RPMI7951 (cell line): ENCODE measurements at places on chromosomes 5 and 9. TPM values are rescaled to one million over a fixed set of nuclear protein-coding genes. Genes with fewer than 3 reads are reported as not detected.

DNA sequence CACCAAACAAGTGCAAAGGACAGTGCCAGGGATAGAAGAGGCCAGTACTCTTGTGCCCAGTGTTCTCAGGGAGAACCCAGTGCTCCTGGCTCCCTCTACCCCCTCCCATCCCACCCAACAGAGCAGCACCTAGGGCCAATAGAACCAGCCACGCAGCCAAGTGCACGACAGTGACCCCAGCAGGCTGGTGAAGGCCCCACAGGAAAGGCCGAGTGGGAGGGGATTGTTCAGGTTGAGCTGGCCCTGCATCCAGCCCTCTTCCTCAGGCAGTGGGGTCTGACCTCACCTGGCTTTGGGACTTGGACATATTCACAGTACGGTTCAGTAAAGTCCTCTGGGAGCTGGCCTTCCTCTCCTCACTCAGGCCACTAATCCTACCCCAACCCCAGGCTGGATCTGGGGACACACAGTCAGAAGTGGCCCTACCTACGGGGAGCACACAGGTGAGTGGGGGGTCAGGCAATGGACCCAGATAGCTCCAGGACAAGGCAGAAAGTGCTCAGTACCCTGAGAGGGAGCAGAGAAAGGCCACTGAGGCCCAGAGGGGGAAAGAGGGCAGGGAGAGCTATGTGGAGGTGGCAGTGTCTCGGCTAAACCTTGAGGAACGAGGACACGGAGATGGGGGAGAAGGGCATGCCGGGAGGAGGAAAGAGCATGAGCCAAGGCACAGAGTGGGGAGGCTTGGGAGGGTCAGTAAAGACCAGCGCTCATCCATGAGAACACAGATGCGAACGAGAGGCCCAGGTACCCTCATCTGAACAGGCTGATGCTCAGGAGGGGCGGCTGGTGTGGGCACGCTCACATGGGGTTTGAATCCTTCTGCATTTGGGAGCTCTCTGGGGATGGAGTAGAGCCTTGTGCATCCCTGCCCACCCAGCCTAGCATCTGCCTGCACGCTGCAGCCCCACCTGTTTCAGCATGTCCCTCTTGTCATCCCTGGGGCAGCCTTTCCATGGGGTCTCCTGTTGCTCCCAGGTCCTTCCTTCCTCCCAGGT lies 25.6 kb downstream of the POLR1E start:
- DNase-seq = no peak

- no peak for DNase-seq
Measured at GRCh38 chr9:100436571-100436970, 9.6 kb downstream of the MSANTD3 start.

GRCh38 chr5:140632366-140633020 lies 482 bp downstream of the CD14 start:
- peak; percentile 5 for DNase-seq

DNA sequence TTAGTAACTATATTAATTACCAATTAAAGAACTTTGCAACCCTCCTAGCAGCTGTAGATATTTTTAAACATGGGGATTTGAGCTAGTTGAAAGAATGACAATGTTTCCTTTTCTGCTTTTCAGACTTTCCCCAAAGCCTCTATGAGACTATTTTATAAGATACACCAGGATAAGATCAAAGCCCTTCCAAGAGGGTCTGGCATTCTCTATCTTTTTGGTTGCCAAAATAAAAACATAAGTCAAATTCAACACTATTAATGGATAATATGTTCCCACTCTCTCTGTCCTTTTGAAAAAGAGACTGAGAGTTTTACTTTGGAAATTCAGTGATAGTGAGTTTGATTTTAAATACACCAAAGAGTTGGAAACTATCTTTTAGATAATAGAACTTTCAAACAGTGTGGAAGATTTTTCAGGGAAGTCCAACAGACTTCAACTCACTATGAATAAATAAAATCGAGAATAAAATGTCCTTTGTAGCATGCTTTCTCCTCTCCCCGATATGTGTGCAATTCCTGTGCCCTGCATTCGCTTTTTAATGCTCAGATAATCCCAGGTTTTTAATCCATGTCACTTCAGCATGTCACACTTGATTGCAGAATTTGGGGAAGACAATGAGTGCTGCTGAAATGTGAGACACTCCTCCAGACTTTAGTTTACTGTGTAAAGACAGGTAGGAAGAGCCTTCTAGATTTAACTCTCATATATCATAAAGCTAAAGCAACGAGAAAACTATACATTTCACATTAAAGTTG lies 1095.7 kb upstream of the DMAC1 start:
- no peak for DNase-seq

- DNase-seq = no peak
Measured at GRCh38 chr5:1257841-1258240, 32.7 kb downstream of the SLC6A18 start.

- DNase-seq = no peak
Measured at GRCh38 chr9:13439685-13440476, 160.4 kb upstream of the MPDZ start.

DNA sequence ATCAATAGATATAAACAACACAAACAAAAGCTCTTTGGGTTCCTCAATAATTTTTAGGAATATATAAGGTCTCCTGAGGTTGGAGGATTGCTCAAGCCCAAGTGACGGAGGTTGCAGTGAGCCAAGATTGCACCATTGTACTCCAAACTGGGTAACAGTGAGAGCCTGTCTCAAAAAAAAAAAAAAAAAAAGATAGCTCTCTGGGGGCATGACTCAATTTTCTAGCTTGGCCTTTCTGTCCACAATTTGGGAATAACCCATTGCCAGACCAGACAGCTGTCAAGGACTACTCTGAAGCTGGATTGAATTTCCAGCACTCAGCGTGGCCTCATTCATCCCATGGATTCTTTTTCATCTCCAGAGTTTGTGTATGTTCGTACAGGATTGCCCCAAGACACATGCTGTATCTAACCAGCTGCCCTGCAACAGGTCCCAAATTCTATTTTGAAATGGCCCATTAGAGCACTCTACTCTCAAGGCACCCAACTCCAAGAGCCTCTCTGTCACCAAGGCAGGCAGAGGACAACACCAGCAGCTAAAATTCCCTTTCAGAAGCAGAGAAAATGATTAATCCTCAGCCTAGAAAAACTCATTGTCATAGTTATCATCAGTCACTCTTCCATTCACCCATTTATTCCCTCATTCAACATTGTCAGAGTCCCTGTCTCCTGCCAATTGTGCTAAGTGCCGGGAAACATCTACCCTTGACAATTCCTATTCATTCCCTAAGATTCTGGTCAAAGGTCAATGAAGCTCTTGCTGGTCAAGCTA lies 8.7 kb downstream of the FAM193B start:
- DNase-seq = peak; percentile 85

Gene LRRC8A
- 13.9 and 14.1 TPM in 2 replicates for total RNA-seq

Gene PDLIM7
- 88.4 and 93.8 TPM in 2 replicates for total RNA-seq
